ENCODE measurements at places on chromosomes 11 and 22. TPM values are rescaled to one million over a fixed set of nuclear protein-coding genes. Genes with fewer than 3 reads are reported as not detected.

DNA sequence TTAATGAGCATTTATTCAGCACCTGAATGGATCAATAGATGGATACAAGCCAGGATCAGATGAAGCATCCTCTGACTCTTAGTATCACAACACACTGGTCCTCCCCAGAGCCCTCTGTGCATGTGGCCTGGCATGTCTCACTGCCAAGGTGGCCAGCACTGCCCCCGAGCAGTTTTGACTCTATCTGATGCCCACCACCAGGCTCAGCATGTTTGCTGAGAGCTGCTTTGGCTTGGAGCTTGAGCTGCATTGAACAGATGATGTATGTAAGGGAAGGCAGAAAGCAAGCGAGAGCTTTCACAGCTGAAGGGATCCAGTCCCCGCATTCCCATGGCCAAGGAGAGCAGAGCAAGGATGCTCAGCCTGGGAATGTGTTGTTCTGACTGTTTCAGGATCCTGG lies 320.3 kb downstream of the BUD13 start:
- no peak overlapping the region for H3K4me3 ChIP-seq
- DNase-seq, result no peak
- peaks cover 10% of the 10 kb centered on the region for H3K4me1 ChIP-seq

DNA sequence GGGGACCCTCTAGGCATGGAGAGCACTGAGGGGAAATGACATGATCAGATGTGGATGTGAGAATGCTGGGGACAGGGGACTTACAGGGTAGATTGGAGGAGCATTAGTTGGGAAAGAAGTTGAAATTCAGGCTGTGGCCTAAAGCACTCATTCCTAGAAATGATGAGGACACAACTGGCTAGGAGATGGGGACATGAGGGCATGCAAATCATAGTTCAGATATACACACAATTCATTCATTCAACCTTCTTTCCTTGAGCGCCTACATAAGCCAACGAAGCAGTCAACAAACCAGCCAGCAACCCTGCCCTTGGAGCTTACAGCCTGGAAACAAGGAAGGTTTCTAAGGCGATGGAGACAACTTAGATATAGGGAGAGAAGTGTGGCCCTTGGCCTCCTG lies 14.2 kb downstream of the CSF2RB start:
- H3K27ac ChIP-seq, result no peak overlapping the region
- no peaks in the 10 kb centered on the region for H3K4me1 ChIP-seq
- H3K4me3 ChIP-seq, result no peak overlapping the region
- no peaks in the 10 kb centered on the region for H3K36me3 ChIP-seq
- no peak for DNase-seq

- no peak overlapping the region for H3K4me3 ChIP-seq
- no peak overlapping the region for H3K27ac ChIP-seq
- peaks cover 6% of the 10 kb centered on the region for H3K27me3 ChIP-seq
- no peaks in the 10 kb centered on the region for H3K36me3 ChIP-seq
Measured at GRCh38 chr11:61513143-61513765, 4.7 kb downstream of the LRRC10B start.

DNA sequence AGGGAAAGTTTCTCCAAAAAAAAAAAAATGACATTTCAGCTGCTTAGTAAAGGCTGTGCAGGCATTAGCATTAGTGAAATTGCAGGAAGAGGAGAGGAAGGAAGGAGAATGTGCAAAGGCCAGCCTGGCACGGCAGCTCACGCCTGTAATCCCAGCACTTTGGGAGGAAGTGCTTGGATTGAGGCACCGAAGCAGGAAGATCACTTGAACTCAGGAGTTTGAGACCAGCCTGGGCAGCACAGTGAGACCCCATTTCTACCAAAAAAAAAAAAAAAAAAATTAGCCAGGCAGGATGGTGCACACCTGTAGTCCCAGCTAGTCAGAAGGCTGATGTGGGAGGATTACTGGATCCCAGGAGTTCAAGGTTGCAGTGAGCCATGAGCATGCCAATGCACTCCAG lies 7.8 kb downstream of the TRIOBP start:
- H3K27me3 ChIP-seq, result no peaks in the 10 kb centered on the region
- H3K4me3 ChIP-seq, result no peak overlapping the region
- H3K36me3 ChIP-seq, result no peaks in the 10 kb centered on the region
- H3K27ac ChIP-seq, result no peak overlapping the region
- no peak for DNase-seq
- no peaks in the 10 kb centered on the region for H3K4me1 ChIP-seq

GRCh38 chr11:116126562-116126961 lies 622.3 kb upstream of the CADM1 start:
- H3K4me1 ChIP-seq, result no peaks in the 10 kb centered on the region
- no peaks in the 10 kb centered on the region for H3K27me3 ChIP-seq
- no peaks in the 10 kb centered on the region for H3K36me3 ChIP-seq
- no peak overlapping the region for H3K27ac ChIP-seq
- no peak overlapping the region for H3K4me3 ChIP-seq

Gene OR56A1
- not detected for total RNA-seq

Gene TMPRSS6
- total RNA-seq, result not detected

Gene ARHGAP42
- 6.6 TPM for total RNA-seq

Measured in sigmoid colon (tissue), 7 donors.